NCI-H1092 treated with DMSO at 0.1 percent for 48 hours (cell line): ENCODE measurements at places on chromosomes 2 and 18.

- no peak for DNase-seq
These were observed 33.5 kb downstream of the FBXO15 start for GRCh38 chr18:74114116-74114515.

- no peak for DNase-seq
These were observed 15.8 kb downstream of the KCTD18 start for GRCh38 chr2:200494048-200494447.

GRCh38 chr2:216339456-216340279 lies 32.6 kb downstream of the MARCHF4 start:
- peak; percentile 85 for DNase-seq

DNA sequence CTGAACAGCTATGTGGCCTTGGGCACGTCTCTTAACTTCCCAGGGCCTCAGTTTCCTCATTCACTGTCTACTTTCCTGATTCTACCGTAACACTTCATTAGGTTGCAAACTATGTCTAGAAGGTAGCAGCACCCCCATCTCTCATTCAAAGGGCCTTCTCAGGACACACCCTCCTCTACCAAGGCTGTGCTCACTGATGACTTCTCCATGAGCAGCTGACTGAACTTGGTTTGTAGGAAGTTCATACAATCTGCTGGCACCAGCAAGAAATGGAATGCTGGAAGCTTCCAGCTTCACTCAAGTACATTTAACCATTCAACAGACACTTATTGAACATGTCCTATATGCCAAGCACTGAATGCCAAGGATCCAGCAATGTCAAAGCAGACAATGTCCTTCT lies 250.8 kb upstream of the CTAGE1 start:
- DNase-seq, result no peak

GRCh38 chr18:23799540-23799939 lies 110.3 kb downstream of the LAMA3 start:
- DNase-seq, result no peak

- DNase-seq, result peak; percentile 70
These were observed 75.2 kb upstream of the C2orf15 start for GRCh38 chr2:99066075-99066958.

GRCh38 chr18:78505851-78506461 lies 473.7 kb upstream of the SALL3 start:
- no peak for DNase-seq
